ENCODE measurements at places on chromosomes 3 and 15.

DNA sequence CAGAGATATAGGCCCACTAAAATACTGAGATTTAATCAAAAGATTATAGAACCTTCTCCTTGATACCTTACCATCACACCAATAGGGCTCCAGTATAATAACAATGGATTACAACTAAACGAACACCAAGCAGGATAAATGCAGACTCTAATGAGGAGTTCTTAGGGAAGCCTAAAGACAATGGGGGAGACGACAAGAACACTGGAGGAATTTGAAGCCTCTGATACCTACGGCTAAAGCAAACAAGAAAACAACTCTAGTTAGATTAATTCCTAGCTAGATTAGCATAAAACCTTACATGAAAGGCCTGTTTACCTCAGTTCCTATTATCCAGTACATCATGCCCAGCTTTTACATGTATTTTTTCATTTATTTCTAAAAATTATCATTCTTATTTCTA lies 35.1 kb downstream of the NGLY1 start:
- no peak for DNase-seq

DNA sequence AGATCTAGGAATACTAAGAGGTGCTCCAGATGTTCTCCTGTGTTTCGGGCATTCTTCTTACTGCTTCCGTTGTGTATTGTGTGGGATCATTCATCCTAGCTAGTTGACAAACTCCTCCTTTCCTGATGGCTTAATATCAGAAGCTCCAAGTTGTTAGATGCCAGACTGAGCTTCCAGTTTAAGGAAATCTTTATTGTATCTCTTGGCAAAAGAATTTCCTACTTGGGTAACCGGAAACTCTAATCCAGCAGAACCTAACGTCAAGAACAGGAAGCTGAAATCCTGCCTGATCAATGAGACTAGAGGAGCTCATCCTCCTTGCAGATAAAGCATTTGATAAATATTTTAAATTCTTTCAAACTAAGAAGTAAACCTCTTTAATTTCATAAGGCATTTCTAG lies 27.7 kb upstream of the MYH15 start:
- DNase-seq: no peak

DNA sequence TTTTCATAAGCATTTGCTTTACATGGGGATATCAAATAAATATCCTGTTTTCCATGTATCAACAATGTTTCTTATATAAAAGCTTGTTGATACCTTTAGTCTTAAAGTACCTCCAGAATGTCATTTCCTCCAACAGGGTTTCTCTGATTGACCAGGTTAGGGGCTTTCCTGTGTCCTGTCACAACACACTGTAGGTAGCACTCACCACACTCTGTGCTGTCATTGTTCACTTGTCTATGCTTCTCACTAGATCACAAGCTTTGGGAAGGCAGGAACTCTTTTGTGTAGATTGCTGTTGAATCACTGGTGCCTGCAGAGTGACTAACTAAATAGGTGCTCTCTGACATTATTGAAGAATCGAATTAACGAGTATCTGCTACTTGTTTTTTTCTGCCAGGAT lies 49.8 kb downstream of the USP50 start:
- no peak for DNase-seq

GRCh38 chr3:94065819-94066480 lies 3.1 kb downstream of the NSUN3 start:
- no peak for DNase-seq

DNA sequence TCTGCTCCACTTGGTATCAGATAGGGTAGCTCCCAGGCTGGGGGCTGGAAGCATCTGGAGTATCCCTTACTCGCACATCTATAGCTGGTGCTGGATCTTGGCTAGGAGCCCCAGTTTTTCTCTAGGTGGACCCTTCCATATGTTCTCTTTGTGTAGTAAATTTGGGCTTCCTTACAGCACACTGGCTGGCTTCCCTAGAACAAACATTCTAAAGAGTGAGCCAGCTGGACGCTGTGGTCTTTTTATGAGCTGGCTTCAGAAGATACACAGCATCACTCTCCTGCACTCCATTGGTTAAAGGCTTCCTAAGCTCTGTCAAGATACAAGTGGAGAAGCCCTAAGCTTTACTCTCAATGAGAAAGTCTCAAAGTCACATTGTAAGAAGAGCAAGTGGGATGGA lies 322.1 kb downstream of the WDR72 start:
- no peak for DNase-seq

GRCh38 chr3:26061947-26062346 lies 272.1 kb downstream of the OXSM start:
- DNase-seq: no peak

DNA sequence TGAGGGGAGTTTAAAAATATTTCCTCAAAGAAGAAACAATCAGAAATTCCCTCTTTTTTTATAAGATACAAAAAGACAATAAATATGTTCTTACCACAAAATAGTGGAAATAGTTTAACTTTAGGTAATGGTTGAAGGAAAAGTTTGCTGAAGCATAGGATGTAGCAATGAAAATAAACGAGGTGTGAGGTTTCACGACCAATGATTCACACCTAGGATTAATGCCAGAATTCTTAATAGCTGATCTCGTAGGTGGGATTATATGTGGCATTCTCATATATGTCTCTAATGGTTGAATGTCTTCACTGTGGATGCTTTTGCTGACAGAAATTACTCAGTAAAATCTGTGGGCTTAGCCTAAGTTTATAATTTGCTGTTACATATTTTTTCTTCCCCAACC lies 467.7 kb downstream of the FGF12 start:
- DNase-seq: no peak

GRCh38 chr3:183340222-183340621 lies 87.2 kb downstream of the B3GNT5 start:
- DNase-seq: no peak

DNA sequence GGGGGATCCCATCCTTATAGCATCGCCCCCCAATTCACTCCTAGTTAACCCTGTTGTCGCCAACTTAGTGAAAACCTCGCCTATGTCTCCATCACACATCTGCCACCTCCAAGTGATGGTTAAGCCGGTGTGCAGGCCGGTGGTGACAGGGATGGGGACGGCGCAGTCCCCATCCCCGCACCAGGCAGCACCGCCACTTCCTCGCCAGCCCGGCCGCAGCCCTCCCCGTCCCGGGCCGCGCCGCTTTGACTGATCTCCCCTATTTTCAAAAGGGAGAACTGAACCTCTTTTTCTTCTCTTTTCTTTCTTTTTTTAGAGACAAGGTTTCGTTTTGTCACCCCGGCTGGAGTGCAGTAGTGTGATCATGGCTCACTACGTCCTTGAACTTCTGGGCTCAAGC lies 11.3 kb upstream of the MOBP start:
- DNase-seq: no peak

GRCh38 chr3:32571192-32571485 lies 481 bp upstream of the DYNC1LI1 start:
- no peak for DNase-seq

DNA sequence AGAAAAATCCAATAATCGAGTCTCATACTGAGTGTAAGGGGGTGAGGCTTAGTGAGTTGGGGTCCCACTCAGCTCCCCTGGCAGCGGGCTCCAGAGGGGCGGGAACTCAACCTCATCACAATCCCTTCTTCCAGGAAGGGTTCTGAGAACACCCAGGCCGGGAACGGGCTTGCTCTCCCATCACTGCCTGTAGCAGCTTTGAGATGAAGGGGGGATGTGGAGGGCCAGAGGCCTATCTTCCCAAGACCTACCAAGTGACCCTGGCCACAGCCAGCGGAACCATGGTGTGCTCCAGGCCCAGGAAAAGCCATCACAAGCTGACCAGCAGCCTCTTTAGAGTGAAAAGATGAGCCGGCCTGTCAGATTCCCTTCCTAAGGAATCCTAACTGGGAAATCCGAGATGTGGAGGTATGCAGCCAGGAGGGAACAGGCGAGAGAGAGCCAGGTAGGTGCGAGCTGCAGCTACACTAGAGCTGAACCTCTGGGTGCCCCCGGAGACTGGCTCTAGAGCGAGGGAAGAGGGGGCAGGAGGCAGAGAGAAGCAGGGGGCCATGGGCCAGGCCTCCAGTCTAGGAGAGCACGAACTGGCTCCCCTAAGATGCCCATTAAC lies 18.5 kb downstream of the GRAMD2A start:
- DNase-seq: no peak

GRCh38 chr3:126287536-126288241 lies 69.5 kb downstream of the KLF15 start:
- DNase-seq: peak; percentile 29

DNA sequence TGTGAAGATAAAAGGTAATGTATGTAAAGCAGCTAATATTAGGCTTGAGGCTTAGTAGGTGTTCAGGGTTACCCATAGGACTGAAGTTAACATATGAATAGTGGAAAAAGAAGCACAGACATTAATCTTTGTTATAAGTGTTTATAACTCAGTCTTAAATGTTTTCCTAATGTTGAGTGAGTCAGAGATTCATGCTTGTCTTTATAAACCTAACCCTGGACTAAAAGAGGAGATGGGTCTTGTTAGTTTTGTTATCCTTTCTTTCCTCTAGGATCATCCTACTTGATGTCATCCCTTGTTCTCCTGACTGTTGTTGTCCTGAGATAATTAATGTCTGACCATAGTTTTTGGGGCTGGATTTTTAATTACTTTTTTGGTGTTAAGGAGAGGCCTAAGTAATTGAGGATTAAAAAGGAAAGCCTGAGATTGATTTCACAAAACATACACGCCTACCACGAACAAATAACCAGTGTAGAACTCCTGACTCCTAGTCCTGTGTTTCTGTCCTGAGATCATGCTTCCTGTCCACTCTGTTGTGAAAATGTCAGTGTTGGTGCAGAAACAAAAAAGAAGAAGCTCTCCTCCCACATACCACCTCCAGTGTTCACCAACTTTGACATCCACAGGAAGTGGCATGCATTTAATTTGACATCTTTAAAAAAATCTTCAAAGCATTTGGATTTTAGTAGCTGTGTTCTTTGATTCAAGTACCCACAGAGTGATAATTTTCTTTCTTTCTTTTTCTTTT lies 8.4 kb downstream of the MITF start:
- DNase-seq: no peak

GRCh38 chr3:4899710-4900109 lies 79.5 kb upstream of the BHLHE40 start:
- no peak for DNase-seq

DNA sequence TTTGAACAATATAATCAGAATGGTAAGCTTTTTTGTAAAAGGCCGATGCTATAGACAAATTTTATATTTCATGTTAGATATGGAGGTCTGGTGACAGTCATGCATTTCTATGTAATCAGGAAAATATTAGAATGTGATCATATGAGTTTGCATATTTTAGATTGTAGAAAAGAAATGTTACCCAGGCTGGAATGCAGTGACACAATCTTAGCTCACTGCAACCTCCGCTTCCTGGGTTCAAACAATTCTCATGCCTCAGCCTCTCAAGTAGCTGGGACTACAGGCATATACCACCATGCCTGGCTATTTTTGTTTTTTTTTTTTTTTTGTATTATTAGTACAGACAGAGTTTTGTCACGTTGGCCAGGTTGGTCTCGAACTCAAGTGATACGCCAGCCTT lies 152.0 kb downstream of the LMLN start:
- DNase-seq: no peak

- no peak for DNase-seq
Observed at GRCh38 chr3:157261000-157261399, 101.1 kb upstream of the CCNL1 start.

- peak; percentile 41 for DNase-seq
Observed at GRCh38 chr15:77985931-77986480, 91.5 kb downstream of the TBC1D2B start.

DNA sequence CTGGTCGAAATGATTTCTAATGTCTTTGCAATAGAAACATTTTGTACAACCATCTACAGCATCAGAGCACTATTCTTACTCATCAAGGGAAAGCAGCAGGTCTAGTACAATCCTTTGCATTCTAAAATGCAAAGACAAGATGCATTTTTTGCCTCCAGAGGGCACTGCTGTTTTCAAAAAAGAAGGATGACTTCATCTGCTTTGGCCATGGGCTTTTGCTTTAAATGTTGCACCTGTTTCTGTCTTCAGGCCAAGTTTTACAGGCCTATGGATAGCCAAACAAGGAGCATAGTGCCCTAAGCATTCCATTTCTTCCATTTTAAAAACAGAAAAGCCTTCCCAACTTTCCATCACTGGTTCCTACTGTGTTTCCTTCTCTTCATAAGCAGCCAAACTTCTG lies 3.4 kb downstream of the PARP9 start:
- peak; percentile 37 for DNase-seq

All from SJSA1 (cell line).